Daoy (cell line): ENCODE measurements at places on chromosomes 13 and 19. TPM values are rescaled to one million over a fixed set of nuclear protein-coding genes. Genes with fewer than 3 reads are reported as not detected.

The SDHAF1 gene
- 44.7 and 49.8 TPM in 2 replicates for total RNA-seq

The C19orf85 gene
- not detected in 2 replicates for total RNA-seq

The CNN2 gene
- total RNA-seq, result 162 and 166 TPM in 2 replicates

The CADM4 gene
- total RNA-seq, result 4.8 and 9.9 TPM in 2 replicates

The TEKTIP1 gene
- not detected in 2 replicates for total RNA-seq

The TTC9B gene
- not detected in 2 replicates for total RNA-seq
